ENCODE measurements at places on chromosomes 4 and X. TPM values are rescaled to one million over a fixed set of nuclear protein-coding genes. Genes with fewer than 3 reads are reported as not detected.

DNA sequence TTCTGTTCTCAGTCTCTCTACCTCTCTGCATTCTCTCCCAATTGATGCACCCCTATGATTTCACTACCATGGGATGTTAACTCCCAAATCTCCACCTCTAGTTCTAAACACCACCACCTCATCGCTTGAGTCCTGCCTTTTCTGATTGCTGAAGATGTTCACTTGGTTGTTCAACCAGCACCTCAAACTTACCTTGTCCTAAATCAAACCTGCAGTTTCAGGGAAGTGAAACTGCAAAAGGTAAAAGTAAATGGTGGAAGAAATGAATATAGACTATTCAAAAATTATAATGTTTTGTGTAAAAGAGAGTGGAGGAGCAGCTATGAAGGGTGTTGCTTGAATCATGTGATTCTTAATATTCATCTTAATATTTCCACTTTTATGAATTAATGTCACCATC, 91.0 kb downstream of the PDE5A start:
- DNase-seq: no peak

DNA sequence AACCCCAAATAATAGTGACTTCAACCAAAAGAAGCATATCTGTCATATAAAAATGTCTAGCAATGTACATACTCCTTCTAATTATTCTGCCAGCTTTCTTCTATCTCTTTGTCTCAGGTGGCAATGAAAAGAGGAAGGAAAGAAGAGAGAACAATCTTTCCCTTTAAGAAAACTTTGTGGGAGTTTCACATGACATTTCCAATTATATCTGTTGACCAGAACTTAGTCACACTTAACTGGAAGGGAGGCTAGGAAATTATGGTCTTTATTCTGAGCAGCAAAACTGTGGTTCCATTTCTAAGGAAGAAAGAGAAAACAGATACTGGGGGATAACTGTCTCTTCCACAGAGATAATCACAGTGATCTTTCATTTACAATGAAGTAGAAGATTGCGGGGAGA, 12.9 kb upstream of the MAOA start:
- DNase-seq: no peak

The FGF13 gene
- total RNA-seq: 17.9 TPM

The ARHGEF6 gene
- total RNA-seq: 16.5 TPM

GRCh38 chr4:680551-680927, 6.2 kb downstream of the MYL5 start:
- DNase-seq: no peak

DNA sequence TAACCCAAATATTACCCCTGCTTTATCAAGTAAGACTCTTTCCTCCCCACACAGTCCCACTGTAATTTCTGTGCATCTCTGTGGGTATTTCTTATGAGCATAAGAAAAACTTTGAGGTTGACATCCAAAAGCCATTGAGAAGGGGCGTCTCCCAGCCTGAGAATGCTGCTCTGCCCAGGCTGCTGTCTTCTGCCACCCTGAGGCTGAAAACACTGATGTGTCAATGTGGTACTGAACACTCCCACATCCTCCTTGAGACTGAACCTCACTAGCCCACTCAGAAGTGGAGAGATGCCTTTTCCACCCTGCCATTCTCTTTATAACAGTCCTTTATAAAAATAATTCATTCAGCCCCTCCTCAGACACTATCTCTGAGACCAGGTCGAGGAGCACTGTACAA, 120.8 kb downstream of the SMIM20 start:
- no peak for DNase-seq

GRCh38 chr4:95224402-95224801, 324.4 kb downstream of the UNC5C start:
- no peak for DNase-seq

The TMSB15B gene
- 6.5 TPM for total RNA-seq

The CETN2 gene
- 25.2 TPM for total RNA-seq

The NR3C2 gene
- 9.9 TPM for total RNA-seq

The XG gene
- not detected for total RNA-seq

DNA sequence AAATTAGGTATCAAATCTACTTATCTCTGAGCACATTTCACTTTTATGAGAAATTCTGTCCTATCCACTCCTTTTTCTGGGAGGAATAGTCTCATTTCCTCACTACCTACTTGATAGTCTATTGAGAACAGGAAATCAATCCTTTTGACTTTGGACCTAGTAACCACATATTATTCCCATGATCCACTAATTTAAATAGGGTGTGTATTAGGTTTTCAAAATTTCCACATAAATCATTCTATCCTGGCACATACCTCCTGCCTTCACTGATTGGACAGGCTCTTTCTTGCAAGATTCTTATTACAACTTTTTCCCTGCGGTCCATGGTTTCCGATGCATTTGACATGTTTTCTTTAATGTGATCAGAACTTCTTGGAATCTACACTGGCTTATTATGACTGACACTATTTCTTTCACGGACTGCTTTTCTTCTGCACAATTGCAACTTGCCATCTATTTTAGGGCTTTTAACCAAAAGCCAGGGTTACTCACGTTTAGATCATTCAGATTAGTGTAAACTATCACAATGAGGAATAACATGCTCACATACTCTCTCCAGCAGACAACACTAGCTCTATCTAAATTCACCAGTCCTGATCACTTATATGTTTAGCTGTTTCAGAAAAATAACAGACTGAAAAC, 419.9 kb upstream of the SLIT2 start:
- DNase-seq: no peak

DNA sequence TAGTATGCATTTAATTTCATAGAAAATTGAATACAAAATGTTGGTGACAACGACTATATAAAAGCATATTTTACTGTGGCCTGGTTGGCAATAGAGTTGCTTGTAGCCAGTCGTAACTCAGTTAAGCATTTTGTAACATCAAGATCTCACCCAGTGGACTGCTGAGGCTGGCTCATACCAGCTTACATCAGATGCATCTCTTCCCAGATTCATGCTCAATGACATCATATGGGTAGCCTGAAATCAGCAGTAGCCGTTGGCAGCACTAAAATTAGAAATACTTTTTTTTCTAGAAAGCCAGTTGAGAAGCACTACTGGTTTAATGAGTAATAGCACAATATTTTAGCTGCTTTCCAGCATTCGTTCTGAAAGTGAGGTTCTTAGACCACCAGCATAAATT, 341.2 kb downstream of the TECRL start:
- no peak for DNase-seq

The CT47C1 gene
- not detected for total RNA-seq

- no peak for DNase-seq
Observed at GRCh38 chr4:146023334-146023967, 84.8 kb upstream of the ZNF827 start.

GRCh38 chr4:1330761-1331590, 16.0 kb upstream of the UVSSA start:
- no peak for DNase-seq

DNA sequence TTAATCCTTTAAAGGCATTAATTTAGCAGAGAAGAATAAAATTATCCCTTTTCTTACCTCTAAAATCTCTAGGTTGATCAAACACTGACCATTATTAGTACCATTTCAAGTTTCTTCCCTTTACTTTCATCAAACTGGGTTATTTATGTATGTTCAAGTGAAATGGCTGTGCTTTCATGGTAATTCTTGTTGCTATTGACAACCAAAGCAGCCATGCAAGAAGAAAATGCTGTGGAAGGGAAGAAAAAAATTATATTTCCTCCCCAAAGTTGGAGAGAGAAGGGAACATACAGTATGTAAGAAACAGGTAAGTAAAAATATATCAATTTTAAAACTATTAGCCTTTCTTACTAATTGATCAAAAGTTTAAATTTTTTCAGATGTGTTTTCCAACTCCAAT, 16.2 kb downstream of the NPNT start:
- no peak for DNase-seq

DNA sequence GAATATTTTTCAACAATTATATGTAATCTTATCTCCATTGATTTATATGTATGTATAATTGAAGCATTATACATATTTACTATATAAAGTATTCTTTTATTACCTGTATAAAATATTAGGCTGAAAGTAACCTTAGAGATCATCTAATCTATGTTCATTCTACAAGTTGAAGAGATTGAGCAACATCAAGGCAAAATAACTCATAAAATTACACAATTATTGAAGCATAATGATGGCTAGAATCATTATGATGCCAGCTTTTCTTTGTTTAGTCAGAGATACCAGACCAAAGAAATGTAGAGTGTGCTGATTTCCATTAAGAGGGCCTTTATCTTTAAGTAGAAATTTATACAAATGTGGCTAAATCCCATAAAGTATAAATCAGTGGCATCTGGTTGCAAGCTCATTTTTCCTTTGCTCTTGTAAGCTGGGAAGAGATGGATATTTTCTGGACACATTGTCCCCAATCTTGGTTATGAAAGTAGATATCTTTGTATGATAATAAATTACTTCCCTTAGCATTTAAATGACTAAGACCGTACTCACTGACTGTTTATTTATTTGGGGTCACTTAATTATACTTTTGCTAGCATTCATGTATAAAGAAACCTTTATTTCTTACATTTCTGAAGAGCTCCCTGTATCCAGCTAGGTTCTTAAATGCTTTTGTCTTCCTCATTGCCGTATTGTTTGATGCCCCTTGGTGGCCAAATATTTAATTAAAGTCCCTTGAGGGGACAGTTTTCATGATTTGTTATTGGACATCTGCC, 339.8 kb downstream of the PCDH7 start:
- no peak for DNase-seq

The IL2 gene
- total RNA-seq: not detected

DNA sequence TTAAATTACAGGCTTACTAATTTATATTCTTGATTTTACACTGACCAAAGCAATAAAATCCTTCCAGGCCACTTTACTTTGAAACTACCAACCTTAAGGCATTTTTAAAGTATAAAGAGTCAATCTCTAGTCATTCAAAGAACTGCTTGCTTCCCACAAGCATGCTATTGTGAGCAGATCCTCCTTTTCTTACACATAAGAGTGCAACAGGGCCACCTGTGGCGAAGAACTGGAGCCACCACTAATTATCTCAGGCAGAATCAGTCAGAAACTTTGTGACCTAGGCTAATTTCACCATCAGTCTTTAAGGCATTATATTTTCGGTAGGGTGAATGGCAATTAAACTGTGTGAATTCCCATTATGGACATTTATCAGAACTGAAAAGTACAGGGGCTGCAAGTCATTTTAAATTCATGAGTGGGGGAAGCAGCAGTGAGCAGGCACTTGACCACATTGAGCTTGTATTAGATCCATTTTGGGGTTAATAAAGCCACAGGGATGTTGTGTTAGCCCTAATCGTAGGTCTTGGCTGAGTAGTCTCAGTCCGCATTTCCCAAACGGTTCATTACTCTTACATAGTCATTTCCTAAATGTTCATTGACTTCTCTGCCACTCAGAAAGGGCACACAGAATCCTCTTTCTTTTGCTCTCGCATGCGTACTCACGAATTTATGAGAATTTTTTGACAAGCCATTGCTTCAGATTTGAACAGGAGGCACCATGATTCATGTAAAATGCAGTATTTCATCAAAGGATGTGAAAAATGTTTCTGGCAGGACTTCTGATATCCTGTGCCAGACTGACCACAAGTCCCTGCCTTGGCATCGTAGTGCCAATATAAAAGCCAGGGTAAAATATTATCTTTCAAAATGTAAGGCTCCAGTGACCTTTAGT, 39.8 kb downstream of the NPY2R start:
- DNase-seq: no peak

DNA sequence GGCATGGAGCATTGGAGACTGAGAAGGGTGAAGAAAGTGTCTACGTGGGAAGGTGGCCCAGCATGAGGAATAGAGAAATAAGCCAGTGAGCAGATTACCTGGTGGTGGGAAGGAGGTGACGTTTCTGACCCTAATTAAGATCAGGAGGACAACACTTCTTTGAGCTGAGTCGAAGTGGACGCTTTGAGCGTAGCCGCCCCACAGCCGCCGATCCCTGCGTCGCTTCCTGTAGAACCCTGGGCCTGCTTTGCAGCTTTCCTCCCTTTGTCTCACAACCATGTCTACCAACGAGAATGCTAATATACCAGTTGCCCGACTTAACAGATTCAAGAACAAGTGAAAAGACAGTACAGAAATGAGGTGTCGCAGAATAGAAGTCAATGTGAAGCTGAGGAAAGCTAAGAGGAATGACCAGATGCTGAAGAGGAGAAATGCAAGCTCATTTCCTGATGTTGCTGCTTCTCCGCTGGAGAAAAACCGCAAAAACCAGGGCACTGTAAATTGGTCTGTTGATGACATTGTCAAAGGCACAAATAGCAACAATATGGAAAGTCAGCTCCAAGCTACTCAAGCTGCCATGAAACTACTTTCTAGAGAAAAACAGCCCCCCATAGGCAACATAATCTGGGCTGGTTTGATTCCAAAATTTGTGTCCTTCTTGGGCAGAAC, 6.4 kb upstream of the ANTXR2 start:
- no peak for DNase-seq

DNA sequence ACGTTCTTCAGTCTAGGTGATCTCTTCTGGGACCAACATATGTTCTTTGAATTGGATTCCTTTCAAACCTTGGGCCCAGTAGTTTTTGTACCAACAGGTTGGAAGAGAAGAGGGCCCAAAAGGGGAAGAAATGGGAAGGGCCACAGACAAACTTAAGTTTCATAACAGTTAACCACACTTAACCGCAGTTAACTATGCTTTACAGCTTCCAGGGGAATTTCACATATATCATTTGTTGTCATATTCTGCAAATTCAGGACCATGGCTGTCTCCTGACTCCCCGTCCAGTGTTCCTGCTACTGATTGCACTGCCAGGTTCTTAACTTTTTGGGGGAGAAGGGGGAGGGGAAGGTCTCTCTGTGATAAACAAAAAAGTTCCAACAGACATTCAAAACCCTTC, 34.6 kb downstream of the RTL5 start:
- no peak for DNase-seq

DNA sequence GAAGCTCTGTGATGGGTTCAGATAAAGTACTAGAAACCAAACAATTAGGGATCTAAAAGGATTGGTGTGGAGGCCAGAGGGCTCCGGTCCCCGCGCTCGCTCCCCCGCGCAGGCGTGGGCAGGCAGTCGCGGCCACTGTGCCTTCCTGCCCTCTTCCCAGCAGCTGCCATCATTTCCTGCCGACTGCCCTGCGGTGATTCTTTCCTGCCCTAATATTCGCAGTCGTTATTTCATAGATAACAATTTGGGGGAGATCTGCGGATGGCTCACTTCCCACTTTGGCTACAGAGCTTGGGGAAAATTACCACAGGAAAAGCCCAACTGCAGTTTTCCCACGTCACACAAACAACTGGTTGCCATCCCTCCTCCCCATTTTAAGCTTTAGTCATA, 2.2 kb downstream of the GRIA2 start:
- no peak for DNase-seq

The NAA11 gene
- total RNA-seq: not detected

GRCh38 chr4:25103418-25103817, 56.8 kb downstream of the SEPSECS start:
- DNase-seq: no peak

The SLC7A11 gene
- total RNA-seq: 16.5 TPM

The GYPA gene
- not detected for total RNA-seq
